ENCODE measurements at places on chromosomes 3 and 15.

GRCh38 chr3:127865941-127866340 is 43.6 kb upstream of the MGLL start:
- DNase-seq, result no peak

GRCh38 chr3:188059351-188059750 is 94.6 kb upstream of the LPP start:
- DNase-seq, result no peak

DNA sequence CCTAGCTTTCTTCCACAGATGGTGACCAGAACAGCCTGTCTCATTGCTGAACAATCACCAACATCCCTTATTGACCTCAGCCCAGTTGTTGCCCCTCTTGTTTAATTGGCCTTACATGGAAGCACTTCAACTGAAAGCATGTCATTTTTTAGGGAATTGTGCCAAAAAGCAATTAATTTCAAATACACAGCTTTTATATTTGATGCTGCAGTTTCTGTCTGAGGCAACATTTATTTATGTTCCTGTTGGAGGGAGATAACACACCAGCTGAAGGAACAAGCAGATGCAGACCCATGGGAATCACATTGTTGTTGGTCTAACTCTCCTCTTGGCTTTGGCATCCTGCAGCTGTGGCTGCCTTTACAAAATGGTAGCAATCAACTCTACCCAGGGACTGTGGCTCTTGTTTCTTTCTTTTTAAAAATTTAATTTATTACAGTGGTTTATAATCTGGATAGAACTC is 498.1 kb upstream of the RGMA start:
- DNase-seq, result no peak

GRCh38 chr15:74193299-74193718 is 9.3 kb downstream of the STRA6 start:
- DNase-seq, result no peak

DNA sequence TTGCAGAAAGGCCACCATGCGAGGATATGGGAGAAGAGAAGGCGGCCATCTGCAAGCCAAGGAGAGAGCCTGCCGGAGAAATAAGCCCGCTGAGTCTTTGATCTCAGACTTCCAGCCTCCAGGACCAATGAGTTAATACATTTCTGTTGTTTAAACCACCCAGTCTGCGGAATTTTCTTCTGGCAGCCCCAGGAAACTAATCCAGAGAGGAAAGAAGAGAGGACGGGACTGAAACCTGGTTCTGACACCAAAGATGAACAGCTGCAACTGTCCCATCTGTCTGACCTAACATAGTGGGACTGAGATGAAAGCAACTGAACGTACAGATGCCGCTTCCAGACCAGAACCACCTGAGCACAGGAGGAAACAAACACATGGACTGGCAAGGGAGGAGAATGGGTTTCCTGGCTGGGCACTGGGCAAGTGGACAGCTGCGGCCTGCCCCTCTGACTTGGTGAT is 32.3 kb downstream of the VGLL4 start:
- no peak for DNase-seq

Data from D341Med (cell line).